A549 treated with AZD2906 at 1 μM for 4 hours (cell line): ENCODE measurements at places on chromosomes 2 and 18. TPM values are rescaled to one million over a fixed set of nuclear protein-coding genes. Genes with fewer than 3 reads are reported as not detected.

The IL36G gene
- total RNA-seq = not detected in 5 replicates

The APCDD1 gene
- total RNA-seq = 0.02 to 0.17 TPM (median 0.07 TPM) in 4 of 5 replicates, not detected in the other

The ABCB11 gene
- 0.01 to 0.06 TPM (median 0.02 TPM) in 5 replicates for total RNA-seq

The RSAD2 gene
- 0.13 to 0.25 TPM (median 0.22 TPM) in 5 replicates for total RNA-seq

The KANSL3 gene
- 21.6 to 24.3 TPM (median 22.3 TPM) in 5 replicates for total RNA-seq

The GALNT13 gene
- 6.5 to 13.4 TPM (median 8.3 TPM) in 5 replicates for total RNA-seq
